Sciatic nerve (tissue), 2 donors: ENCODE measurements at places on chromosomes 2 and 18.

GRCh38 chr2:127098711-127099110 is 8.2 kb downstream of the BIN1 start:
- DNase-seq: peak; percentile 61

DNA sequence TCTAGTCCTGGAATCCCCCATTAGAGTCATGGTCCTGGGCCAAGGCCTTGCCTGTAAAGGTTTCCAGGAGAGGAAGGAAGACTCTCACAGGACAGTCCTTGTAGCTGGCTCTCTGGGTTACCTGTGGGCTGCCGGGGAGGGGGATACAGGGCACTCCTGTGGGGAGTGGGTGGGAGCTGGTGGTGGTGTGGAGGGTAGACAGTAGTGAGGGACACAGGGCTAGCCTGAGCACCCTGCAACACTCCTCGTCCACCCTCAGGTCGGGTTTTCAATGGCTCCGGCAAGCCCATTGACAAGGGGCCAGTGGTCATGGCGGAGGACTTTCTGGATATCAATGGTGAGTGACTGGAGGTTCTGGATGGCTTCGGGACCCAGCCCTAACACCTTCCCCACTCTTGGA is 19.7 kb upstream of the ANKRD53 start:
- DNase-seq: peak; percentile 31

- no peak for DNase-seq
Observed at GRCh38 chr18:49020129-49020528, 69.4 kb upstream of the SMAD7 start.

DNA sequence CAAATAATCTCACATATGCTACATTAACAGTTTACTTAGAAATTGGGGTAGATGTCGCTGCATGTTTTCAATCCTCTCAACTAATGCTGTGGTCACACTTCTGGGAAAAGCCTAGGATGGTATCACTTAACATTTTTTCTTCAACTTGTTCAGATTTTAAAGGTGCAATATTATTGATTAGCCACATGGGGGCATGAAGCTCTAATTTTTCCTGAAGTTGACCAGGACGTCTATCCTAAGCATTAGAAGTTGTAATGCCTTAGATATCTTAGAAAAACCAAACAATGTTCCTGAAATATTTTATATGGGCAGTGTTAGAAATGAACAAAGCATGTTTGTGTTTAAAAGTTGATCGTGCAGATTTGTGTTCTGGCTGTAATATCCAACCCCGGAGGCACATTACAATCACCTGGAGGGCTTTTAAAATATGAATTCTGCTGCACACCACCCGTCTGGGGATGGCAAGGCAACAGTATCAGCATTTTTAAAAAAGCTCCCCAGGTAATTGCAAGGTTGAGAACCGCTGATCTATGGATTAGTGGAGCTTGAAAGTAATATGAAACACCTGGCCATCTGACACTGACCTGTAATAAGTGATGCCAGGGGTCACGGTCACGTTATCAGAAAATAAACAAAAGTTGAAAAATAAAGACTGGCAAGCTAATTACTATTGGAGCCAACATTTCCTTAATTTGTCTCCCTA is 100.5 kb upstream of the LMAN1 start:
- DNase-seq: no peak

- no peak for DNase-seq
Observed at GRCh38 chr2:170685591-170685990, 29.5 kb upstream of the SP5 start.

DNA sequence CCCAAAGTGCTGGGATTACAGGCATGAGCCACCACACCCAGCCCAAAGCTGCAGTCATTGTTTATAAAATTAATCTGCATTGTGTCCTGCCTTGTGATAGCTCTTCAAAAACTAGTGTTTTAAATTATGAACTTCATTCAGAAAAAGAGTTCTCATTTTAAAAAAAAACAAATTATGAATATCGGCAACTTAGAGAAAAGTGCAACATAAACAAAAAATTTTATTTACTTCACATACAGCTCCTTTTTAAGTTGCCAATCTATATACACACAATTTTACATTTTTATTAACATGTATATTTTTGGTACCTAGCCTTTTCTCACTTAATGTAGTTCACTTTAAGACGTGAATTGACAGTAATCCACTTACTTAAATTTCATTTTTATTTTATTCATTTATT is 46.9 kb downstream of the GEMIN6 start:
- DNase-seq: no peak

DNA sequence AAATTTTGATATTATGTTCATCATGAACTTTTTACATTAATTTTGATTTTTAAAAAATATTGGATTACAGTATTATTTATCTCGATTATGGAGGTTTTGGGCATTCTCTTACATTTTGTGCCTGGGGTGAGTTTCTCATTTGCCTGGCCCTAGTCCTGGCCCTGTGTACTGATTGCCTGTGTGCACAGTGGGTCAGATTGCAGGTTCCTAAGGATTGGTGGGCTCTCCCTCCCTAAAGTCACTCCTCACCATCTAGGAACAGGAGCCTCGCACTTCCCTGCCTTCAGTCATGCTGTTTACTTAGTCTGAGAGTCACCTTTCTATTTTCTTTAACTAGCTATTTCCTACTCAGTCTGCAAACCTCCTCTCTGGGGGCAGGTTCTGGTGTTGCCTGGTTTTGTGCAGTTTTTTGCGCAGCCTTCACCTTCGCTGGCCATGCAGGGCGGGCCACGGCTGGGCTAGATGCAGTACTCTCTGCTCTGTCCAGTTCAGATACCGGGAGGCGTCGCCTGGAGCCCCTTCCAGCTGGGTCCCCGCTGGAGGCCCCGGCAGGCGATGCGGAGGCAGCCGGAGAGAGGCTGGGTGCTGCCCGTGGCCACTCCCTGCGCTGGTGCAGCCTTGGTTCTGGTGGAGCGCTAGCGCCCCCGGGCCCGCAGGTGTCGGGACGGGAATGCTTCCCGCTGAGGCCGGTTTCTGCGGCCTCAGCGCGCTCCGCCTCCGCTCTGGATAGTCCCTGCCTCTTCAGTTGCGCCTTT is 23.3 kb upstream of the MC5R start:
- DNase-seq: peak; percentile 66

DNA sequence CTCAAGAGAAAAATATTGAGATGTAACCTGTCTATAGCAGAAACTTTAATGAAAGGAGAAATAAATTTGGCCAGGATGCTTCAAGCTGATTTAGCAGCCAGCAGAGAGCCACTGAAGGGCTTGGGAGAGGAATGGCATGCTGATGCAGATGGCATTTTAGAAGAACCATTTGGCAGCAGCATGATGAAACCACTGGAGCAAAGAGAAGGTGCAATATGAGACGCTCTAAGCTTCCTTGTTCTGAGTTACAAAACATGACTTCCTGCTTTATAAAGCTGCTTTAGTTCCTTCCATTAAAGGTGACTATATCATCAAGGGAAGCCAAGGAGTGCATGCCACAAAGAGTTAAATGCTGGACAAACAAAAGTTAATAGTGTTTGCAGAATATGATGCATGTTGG is 189.7 kb downstream of the PID1 start:
- no peak for DNase-seq

DNA sequence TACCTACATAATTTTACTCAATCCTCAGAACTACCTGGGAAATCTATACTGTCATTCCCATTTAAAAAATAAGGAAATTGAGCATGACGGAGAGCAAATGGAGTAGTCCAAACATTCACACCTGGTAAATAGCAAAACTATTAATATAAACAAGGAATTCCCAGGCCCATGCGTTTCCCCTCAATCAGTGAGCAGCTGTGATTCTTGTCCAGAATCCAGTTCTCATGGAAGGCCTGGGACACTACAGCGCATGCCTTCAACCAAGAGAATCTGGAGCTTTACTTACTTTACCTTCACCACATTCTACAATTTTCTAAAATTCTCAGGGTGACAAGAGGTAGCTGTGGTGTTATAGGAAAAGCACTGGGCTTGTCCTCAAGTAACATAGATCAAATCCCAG is 259.0 kb downstream of the LRATD1 start:
- no peak for DNase-seq

GRCh38 chr2:223952280-223952968 is 4.8 kb upstream of the MRPL44 start:
- DNase-seq: no peak

GRCh38 chr2:212030709-212031108 is 507.9 kb downstream of the ERBB4 start:
- DNase-seq: no peak

DNA sequence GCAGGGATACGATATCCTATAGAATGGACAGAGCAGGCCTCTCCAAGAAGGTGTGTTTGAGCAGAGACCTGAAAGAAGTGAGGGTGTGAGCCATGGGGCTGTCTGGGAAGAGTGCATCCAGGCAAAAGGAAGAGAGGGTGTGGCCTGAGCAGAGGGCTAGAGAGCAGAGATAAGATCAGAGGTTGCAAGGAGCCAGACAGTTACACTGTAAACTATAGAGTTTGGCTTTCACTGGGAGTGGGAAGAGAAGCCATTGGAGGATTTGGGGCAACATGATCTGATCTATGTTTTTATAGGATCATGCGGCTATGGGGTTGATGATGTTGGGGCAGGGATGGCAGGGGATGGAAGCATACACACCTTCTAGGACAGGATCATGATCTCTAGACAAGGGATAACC is 124.1 kb upstream of the MAP3K20 start:
- no peak for DNase-seq

DNA sequence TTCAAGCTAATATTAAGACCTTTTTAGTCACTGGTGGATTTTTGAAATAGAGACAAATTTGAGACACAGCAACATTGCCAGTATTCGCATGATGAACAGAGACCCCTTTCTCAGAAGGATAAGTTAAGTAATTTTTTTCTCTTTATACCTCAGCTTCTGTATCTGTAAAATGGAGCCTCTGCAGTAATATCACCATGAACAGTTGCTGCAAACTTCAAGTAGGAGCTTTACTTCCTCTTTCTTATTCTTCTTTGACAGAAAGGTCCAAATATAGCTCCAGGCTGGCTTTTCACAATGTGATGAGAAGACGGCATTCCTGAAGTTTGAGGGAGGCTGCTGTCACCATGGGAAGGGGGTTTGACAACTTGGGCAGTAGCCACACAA is 158.7 kb downstream of the TDRD15 start:
- DNase-seq: no peak

DNA sequence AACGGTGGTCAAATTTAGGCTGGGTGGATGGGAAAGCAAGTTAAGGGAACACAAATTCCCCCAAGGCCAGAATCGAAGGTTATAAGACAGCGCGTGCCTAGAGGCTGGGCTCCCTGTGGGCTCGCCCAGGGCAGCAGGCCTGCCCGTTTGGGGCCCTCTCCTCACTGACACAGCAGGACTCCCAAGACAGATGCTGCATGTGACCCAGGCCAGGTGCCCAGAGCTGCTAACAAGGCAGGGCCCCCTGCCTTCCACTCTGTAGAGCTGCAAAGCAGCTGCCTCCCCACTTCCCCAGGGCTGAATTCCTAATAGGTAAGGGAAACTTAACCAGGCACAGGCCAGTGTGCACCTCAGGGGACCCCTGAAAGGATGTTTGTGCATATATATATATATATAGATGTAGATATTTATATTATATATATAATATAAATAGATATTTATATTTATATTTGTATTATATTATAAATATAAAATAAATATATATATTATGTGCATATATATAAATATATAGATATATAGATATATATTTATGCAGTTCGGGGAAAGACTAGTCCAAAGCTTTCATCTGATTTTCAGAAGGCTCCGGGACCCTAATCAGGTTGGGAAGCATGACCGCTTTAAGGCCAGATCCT is 43.7 kb downstream of the TMEM37 start:
- DNase-seq: no peak

- no peak for DNase-seq
Observed at GRCh38 chr2:97067279-97068004, 27.2 kb downstream of the FAHD2B start.

DNA sequence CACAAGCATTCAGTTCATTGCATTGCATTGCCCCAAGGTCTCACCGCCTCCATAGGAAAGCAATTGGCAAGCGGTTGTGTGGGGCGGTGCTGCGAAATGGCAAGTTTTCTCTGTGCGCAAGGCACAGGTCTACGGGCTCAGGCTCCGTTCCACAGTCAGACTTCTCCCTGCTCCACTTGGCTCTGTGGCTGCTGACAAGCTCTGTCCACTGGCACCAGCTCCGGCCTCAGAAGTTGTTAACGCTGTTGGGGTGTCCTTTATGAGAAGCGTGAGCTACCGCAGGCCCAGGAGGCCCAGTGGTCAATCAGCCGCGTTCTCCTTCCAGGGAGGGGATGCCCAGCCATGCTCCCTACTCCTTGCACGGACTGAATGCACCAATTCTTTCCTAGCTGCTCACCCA is 87.0 kb upstream of the GATA6 start:
- no peak for DNase-seq

- no peak for DNase-seq
Observed at GRCh38 chr2:24509425-24509824, 18.4 kb downstream of the NCOA1 start.

DNA sequence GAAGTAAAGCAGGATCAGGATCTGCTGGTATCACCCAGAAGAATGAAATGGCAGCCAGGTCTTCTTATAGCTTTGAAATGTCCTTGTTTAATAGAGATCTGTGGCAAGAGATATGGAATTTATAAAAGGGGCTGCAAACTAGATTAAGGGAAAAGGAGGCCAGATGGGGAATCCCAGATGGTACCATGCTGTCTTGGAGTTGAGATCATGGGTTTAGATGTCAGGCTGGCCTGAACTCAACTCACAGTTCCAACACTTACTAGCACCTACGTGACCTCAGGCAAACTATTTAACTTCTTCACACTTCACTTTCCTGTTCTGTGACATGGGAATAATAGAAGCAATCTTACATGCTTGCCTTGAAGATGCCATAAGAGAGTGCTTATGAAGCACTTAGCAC is 188.2 kb downstream of the ALK start:
- no peak for DNase-seq

DNA sequence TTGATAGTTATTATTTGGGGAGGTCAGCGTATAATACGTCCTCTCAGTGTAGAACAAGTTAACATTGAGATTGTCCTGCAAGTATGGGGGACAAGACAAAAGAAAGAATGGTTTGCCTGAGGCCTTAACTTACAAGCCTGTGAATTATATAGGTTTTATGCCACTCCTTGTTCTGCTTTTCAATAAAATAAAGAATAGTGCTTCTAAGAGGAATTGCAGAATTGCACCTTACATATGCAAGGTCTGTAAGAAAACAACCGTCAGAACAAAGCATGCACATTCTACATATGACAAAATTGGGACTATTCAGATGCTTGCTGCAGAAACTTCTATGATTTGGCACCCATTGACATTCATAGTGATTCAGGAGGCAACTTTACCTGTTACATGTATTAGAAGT is 785.0 kb downstream of the NR4A2 start:
- no peak for DNase-seq

- DNase-seq: no peak
Observed at GRCh38 chr2:36074008-36074407, 281.6 kb upstream of the CRIM1 start.

DNA sequence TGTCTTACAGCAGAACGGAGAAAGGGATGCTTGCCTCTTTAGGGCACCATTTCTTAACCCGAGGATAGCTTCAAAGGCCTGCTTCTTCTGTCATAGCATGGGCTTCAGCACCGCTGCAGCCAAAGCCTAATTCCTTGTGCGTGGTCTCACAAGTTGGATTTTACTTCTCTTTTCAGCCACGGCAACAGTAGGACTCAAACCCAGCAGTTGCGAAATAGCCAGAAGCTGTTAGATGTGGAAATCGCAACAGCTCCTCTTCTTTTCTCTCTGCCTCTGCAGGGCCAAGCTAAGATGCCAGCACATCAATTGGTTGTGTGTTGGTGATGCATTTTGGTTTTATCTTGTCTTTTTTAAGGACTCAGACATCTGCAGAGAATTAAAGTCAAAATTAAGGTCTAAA is 3.1 kb downstream of the NRXN1 start:
- no peak for DNase-seq
